Suprapubic skin (tissue), 4 donors: ENCODE measurements at places on chromosomes 2 and 18.

GRCh38 chr2:226981791-226982326 lies 146.0 kb downstream of the RHBDD1 start:
- H3K27ac ChIP-seq = no peak overlapping the region
- H3K36me3 ChIP-seq = no peaks in the 10 kb centered on the region
- DNase-seq = no peak
- no peaks in the 10 kb centered on the region for H3K27me3 ChIP-seq
- peaks cover 30% of the 10 kb centered on the region for H3K4me1 ChIP-seq

GRCh38 chr2:167954495-167954894 lies 292.9 kb downstream of the STK39 start:
- no peak overlapping the region for H3K27ac ChIP-seq
- no peak for DNase-seq
- H3K4me1 ChIP-seq = peaks cover 3% of the 10 kb centered on the region
- no peaks in the 10 kb centered on the region for H3K36me3 ChIP-seq

DNA sequence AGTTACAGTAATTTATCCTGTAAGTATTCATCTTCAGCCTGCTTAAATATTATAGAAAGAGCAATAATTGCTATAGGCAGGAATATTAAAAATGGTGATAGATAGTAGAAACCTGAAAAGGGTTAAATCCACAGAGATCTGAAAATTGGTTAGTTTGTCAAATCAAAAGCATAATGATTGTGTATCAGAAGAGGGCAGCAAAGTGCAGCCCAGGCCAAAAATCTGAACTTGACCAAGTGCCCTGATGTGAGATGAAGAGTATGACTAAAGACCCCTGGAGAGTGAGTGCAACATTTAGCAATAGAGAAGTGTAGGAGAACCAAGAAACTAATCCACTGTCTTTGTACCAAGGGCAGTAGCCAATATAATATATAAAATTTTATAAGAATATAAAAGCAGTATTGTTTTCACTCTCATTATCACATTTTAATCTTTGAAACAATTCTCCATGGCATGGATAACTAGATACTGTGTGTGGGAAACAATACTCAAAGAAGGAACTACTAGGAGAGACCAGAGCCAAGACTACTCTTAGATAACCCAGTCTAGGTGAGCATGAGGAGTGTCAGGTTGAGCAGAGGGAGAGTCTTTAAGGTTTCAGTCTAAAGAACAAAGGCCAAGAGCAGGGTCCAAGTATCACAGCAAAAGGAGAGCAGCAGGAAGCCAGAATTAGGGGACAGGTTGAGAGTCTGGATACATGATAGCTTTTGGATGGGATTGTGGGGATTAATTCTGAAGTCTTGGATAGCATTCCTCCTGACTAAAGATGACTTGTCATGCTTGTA lies 148.7 kb downstream of the CALCRL start:
- H3K36me3 ChIP-seq = no peaks in the 10 kb centered on the region
- DNase-seq = no peak
- H3K4me1 ChIP-seq = no peaks in the 10 kb centered on the region
- H3K4me3 ChIP-seq = no peak overlapping the region
- no peak overlapping the region for H3K27ac ChIP-seq

- DNase-seq = no peak
- no peak overlapping the region for H3K4me3 ChIP-seq
- H3K4me1 ChIP-seq = no peaks in the 10 kb centered on the region
- no peak overlapping the region for H3K27ac ChIP-seq
- H3K36me3 ChIP-seq = no peaks in the 10 kb centered on the region
Observed at GRCh38 chr2:228224410-228224809, 42.9 kb upstream of the SPHKAP start.

DNA sequence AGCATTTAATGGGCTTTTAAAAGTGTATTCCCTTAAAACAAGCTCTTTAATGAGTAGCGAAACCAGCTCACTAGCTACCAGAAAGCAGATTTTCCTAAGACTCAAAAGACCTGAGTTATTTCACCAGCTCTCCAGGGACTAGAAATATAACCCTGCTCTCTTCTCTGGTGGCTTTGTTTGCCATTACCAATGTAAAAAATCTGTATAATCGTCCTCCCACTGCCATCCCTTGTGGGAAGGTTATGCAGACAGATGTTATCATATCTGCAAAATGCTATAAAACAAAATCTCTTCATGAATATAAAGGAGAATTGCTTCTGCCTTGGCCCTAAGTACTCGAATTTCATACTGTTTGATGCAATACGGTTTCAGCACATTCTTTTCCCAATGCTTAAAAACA lies 335.2 kb downstream of the NUP35 start:
- no peaks in the 10 kb centered on the region for H3K4me1 ChIP-seq
- no peaks in the 10 kb centered on the region for H3K27me3 ChIP-seq
- no peaks in the 10 kb centered on the region for H3K36me3 ChIP-seq
- H3K27ac ChIP-seq = no peak overlapping the region
